Endothelial cell (in vitro differentiated cells): ENCODE measurements at places on chromosomes 7 and 10.

DNA sequence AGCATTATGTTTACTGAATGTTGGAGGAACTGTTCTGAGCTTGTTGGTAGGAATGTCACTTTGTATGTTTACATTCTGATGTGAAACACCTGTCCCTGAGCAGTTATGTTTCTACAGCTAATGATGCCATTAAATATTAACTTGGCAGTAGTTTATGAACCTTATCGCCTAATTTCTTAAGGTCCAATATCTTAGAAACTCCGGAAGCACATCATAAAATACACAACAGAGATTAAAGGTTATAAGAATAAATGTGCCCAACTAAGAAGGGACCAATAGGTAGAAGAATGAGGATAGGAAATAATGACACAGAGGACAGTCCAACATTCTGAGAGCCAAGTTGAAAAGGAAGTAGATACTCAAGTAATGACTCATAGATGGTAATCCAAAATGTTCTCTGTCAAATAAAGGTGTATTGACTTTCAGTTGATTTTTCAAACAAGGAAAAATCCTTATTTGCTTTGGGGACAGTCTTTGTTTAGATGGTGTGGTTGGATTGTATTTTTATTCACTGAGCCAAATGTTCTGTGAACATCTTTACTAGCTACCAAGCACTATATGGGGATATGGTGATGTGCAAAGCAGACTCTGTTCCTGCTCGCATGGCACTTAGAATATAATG lies 31.9 kb downstream of the LCOR start:
- DNase-seq, result no peak

DNA sequence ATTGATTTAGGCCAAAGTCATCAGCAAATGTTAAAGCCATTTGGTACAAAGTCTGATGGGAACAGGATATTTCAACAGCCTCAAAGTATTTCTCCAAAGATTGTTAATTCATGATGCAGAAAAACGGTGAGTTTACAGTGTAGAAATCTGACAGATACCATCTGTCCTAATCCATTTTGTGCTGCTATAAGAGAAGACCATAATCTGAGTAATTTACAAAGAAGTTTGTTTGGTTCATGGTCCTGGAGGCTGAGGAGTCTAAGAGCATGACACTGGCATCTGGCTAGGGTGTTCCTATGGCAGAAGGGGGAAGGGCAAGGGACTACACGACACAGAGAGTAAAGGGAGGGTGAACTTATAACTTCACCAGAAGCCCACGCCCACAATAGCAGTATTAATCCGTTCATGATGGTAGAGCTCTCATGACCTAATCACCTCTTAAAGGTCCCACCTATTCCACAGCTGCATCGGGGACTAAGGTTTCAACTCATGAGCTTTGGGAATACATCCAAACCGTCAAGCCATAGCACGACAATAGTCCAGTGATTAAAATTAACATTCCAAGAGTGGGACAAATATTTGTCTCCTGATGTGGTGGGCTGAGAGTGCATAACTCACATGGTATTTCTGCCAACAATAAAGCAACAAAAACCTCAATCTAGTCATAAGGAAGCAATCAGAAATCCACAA lies 298.6 kb upstream of the AKR1E2 start:
- DNase-seq, result no peak

DNA sequence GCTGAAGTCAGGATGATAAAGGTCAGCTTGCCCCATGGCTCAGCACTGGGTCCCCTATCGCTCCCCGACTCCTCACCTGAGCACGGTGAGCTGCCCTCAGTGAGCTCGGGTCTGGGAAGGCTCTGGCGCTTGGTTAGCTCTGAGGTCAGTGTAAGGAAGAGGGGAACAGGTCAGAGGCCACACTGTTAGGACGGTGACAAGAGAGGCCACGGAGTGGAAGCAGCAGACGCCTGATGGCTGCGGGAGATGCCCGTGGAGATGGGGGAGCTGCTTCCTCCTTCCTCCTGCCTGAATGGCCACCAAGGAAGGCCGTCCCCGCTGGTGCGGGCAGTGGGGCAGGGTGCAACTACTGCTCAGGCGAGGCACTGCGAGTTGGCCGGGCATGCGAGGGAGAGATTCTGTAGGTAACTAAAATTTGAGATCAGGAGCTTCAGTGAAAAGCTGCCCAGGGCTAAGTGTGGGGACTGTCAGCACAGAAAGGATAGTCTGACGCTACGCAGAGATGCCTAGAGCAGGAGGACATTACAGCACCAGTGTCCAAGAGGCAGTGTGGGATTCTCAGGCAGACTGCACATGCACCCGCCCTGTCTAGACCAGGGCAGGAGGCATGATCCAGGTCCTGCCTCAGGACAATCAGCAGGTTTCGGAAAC lies 231.3 kb upstream of the GRB10 start:
- DNase-seq, result no peak

- DNase-seq, result no peak
These were observed 143.8 kb downstream of the ZNF248 start for GRCh38 chr10:37713642-37714041.

DNA sequence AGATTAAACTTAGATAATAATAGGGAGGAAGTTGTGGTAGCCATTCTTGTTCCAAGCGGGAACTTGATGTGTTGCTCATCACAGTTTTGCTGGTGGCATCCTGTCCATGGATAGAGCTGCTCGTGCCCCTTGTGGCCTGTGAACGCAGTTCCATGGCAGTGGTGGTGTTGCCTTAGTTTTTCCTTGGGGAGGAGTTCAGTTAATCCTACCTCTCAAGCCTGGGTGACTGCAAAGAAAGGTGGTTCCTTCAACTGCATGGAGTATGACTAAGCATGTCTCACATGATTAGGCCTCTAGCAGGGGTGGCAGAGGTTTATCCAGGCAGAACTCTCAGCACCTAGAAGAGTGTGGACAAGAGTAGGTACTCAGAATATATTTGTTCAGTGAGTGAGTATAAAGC lies 99.7 kb downstream of the MAPK8 start:
- no peak for DNase-seq

GRCh38 chr10:35040760-35041501 lies 49.2 kb downstream of the CUL2 start:
- DNase-seq, result no peak

DNA sequence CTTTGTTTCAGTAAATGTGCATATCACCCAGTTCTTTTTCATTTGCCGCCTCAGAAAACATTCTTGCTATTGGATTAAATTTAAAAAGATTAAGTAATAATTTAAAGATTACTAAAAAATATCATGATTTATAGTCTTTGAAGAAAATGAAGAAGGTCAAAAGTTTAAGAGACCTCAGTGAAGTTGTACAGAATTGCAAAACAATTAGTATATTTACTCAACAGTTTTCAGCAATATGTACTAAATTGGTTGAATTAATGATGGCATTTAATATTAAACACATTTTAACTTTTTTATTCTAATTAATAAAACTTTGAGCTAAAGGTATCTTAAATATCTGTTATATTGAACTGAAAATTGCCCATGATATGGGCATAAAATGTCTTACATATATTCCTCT lies 49.9 kb upstream of the KLF6 start:
- no peak for DNase-seq

GRCh38 chr10:80177781-80178636 lies 27.3 kb downstream of the ANXA11 start:
- DNase-seq, result no peak

DNA sequence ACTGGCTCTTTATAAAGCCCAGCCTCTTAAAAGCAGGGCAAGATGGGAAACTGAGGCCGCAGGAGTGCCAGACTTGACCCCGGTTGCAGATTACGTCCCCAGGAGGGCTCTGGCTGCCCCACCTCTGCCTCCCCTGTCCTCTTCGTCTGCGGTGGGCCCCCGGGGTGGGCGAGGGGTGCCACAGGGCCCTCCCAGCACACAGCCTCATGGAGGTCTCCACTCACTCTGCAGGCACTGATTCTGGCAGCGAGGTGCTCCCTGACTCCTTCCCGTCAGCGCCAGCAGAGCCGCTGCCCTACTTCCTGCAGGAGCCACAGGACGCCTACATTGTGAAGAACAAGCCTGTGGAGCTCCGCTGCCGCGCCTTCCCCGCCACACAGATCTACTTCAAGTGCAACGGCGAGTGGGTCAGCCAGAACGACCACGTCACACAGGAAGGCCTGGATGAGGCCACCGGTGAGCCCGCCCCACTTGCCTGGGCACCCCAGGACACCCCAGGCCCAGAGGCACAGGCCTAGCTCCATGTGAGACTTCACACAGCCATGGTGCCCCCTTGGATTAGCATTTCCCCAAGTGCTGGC lies 39.4 kb upstream of the SLC29A3 start:
- no peak for DNase-seq

DNA sequence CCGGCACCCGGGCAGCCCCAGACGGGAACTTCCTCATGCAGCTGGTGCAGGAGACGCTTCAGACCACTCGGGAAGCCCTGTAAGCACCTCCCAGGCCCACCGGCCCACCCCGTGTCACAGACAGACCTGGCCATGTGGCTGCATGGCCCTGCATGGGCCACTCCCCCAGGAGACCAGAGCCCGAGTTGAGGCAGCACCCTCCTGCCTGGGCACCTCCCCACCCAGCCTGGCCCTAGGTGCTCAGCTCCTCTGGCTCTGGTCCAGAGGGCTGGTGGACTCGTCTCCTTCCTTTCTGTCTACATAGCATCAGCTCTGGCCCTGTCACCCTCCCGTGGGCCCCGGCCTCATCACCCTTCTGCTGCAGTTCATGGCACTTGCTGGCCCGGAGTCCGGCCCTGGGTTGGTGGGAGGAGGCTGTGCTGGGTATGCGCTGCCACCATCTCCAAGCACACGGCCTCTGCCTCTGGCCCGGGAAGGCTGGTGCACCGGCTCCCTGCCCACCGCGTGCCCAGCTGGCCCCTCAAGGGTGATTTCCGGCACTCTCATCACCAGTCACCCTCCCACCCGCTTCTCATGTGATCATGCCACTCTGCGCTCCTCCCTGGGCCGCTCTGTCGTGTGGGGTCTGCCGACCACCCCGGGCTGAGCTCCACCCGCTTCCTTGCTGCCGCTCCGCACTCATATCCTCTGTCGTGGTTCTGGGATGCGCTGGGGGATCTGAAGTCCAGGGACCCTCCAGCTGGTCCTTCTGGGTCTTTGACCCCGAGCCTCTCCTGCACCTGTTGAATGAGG lies 53.1 kb upstream of the DPYSL4 start:
- DNase-seq, result no peak

GRCh38 chr10:126263006-126263676 lies 125.1 kb downstream of the ADAM12 start:
- DNase-seq, result no peak

GRCh38 chr7:78420001-78420400 lies 621.4 kb downstream of the PHTF2 start:
- DNase-seq, result no peak

DNA sequence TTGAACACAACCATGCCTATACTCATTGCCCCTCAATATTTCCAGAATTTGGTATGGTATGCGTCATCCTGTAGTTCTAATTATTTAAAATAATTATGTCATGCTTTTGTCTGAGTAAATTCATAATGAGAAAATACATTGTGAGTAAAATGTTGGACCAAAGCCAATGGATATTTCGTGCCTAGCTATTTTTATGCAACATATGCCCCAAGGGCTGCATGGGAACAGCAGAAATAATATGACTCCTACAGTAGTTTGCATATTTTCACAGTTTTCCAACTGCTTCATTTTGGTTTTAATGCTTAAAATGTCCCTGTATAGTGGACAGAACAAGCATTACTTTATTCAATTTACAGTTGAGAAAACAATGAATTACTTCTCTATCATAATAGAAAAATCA lies 1115.6 kb upstream of the GHITM start:
- no peak for DNase-seq

DNA sequence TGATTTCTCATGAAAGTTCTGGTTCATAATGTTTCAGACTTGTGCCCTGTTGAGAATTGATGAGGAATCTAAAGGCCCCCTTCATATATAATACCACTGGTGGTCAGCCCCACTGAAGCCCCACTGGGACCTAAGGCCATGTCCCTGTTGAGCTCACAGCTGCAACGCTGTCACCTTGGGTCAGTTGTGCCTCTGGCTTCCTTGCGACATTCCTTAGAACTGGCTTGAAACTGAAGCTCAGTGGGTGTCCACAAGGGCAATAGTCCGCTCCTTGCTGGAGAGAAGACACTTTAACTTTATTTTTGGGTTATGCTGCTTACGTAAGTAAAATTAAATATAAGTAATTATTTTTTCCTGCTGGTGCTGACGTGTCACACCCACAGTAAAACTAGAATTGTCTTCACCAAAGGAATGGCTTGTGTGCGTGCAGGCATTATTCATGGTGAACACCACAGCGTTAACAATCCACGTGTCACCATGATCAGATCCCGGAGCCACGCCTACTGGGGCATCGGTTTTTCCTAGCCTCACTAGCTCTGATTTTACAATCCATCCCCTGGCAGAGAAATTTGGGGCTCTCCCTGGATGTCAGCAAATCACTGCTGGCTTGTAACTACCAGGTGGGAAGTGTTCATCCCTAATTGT lies 66.5 kb downstream of the BICC1 start:
- no peak for DNase-seq

DNA sequence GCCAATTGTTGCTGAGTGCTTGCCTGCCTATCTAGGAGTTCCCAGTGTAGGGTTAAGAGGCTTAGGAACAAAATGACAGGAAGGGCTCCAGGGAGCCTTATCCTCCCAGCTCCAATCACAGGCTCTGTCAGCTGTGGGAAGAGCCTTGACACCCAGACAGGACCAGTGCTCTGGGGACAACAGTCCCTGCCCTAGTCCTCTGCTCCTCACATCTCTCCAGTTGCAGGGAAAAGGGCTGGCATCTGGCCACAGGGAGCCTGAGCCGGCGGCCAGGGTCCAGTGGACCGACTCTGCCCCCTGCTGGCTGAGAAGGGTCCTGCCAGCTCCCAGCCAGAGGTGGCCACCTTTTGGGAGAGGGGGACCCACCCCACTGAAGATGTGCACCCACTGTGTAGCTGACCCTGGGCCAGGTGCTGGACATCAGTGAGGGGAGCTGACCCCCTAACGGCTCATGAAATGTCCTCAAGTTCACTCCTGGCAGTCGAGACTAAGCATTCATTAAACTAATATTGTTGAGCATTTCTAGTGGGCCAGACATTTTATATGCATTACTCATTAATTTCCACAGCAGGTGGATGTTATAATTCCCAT lies 17.6 kb downstream of the DNAJB12 start:
- peak; percentile 79 for DNase-seq

DNA sequence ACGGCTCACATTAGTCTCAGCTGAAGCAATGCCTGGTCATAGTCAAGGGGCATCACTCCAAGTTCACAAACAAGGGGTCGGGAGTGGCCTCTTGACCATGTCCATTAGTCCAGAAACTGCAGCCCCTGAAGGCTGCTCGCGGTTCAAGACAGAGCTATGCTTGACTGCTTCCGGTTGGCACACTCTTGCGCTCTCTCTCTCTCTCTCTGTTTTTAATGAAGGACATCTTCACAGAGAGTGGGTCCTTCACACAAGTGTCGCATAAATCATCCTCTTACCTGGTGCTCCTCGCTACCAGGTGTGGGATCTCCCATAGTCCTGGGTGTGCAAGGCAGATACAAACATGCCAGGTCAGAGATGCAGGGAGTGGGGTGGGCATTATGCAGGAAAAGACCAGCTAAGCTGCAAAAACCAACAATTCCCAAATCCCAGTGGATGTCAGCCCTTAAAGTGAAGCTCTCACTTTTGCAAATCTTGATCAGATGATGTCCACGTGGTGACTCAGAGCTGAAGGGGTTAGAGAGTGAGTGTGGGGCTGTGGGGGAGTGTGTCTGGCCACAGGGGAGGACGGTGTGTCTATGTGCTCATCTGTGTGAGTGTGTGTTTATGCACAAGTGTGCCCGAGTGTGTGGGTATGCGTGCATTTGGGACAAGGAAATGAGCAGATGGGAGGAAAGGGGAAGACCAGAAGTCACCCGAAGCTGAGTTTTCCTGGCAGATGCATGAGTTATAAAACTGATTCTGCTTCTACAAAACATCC lies 83.7 kb upstream of the PPP2R2D start:
- DNase-seq, result no peak

GRCh38 chr7:130954918-130955564 lies 221.0 kb upstream of the KLF14 start:
- no peak for DNase-seq

GRCh38 chr10:72263613-72264241 lies 10.0 kb upstream of the DDIT4 start:
- no peak for DNase-seq
